MCF 10A (cell line): ENCODE measurements at places on chromosomes 13 and 19.

- peak; percentile 67 for DNase-seq
These were observed 320.1 kb upstream of the SLC10A2 start for GRCh38 chr13:103386341-103386740.

DNA sequence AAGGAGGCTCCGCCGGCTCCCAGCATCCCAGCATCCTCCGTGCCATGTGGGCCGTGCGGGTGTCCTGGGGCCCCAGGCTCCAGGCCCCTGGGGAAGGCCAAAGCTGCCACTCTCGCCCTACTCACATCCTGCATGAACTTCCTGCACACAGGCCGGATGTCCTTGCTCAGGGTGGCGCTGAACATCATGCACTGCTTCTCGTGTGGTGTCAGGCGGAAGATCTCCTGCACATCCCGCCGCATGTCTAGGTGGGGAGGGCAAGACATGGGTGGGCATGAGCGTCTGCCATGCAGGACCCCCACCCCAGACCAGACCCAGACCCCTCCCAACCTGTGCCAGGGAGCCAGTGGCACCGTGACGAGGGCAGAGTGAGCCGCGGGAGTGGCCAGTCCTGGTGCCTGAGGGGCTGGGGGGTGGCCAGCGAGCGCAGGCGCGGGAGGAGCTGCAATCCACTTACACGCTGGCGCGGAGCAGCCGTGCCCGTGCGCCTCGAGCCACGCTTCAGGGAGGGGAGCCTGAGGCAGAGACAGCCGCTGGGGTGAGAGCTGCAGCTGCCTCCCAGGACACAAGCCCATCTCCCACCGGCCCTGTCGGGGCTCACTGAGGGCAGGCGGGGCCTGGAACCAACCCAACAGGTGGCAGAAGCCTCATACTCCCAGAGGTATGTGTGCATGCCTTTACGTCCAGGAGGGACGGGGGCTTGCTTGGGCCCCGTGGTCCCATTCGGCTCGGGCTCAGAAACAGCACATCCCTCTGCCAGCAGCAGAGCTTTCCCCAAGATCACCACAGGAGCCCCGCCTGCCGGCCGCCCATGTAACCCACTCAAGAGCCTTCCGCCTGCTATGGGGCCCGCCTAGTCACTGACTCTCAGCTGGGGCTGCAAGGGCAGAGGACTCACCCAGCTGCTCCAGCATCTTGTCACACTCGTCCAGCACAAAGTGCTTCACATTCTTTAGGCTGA is 8.8 kb downstream of the DDX39A start:
- no peak for DNase-seq

DNA sequence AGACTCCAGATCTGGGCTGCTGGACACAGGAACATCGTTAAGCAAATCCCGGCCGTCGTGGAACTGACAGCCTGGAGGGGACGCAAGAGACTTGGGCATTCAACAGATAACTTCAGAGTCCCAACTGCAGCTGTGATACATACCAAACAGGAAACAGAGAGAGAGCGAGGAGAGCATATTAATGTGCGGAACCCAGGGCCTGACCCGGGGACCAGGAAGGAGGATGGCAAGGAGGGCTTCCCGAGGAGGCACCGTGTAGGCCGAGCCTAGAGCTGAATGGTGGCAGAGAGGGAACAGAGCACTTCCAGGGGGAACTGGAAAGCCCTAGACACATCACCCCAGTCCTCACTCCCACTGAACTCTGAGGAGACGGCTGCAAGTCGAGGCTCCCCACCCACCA is 68.1 kb downstream of the SIPA1L3 start:
- DNase-seq, result no peak

- DNase-seq, result peak; percentile 74
These were observed 6.9 kb downstream of the PEAK3 start for GRCh38 chr19:2274931-2275535.

GRCh38 chr13:48733739-48734335 is 80.1 kb downstream of the CYSLTR2 start:
- no peak for DNase-seq

DNA sequence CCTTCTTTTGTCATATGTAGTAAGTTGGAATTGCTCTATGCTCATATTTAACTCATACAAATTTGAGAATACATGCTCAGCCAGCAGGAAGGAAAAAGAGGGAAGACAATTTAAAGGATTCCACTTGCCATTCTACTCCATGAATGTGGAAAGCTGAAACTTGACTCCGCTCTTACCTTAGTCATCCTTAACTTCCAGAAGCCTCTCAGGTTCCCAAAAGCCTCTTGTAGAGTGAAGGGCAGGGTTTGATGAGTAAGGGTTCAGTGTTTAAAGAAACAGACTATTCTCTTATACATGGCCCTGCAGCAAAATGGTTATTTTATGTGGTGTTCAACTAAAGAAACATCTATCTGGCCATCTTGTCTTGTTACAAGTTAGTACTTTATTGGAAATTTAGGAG is 27.1 kb downstream of the FAM124A start:
- peak; percentile 67 for DNase-seq

DNA sequence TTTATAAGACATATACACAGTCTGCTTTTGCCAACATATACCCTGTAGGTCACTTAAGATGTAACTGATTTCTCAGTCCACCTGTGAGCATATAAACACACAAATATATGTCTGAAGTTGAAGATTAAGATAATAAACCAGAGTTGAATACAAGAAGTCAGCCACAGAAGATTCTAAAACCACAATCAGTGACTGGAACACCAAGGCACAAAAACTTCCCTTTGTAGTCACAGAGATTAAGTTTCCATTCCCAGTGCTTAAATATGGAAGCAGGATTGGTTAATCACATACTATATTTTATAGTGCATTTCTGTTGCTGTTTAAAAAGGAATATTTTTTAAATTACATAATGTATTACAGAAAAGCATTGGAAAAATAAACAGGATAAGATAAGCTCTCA is 39.9 kb downstream of the MTMR6 start:
- DNase-seq, result no peak

DNA sequence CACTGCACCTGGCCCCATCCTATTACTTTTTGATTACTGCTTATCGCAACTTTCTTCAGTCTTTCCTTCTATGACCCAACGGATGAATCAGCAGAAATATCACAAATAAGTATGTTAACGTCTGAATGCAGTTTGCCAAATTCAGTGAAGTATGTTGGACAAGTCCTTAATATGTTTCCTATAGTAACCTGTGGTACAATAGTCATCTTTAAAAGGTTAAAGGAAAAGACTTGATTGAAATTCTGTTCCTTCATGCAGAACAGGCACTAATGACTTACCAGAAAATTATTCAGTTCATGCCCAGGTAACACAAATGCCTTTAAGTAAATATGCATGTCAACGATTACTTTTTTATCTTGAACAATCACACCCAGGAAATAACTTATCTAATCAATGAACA is 242.6 kb downstream of the KCTD12 start:
- DNase-seq, result no peak

DNA sequence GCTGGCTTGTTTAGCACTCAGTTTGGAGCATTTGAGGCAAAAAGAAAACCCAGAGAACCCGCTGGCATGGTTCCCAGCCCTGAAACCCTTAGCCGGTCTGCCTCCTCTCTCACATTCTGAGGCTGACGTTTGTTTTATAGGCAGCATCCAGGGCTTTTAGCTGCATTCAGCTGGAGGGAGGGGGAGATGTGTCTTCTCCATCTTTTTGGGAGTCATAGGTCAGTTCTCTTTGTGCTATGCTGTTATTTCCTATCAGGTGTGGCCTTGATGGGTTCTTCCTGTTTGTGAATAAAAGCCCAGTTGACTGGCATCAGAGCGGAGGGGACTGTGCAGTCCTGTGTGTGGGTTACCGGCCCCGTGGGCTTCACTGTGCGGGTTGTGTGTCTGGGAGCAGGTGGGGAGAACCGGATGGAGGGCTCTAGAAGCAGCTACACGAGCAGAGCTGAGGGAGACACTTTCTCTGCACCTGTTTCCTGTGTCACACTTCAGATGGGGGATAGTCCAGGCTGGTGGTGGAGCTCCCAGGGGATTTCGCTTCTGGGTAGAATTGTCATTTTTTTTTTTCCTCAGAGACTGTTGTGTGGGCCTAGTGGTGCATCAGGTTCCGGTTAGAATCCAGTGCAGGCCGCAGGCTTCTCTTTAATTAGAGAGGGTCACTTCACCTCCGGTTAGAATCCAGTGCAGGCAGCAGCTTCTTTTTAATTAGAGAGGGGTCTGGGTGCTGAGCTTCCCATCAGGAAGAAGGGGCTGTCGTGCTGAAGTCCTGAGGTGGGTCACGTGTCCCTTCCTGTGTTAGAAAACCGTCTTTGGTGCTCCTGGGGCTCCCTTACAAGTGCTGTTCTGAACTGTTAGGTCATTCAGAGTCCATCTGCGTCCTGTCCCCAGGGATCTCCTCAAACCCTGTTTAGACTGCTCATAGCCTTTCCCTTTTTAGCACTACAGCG is 69.6 kb downstream of the ARHGEF7 start:
- DNase-seq, result no peak

GRCh38 chr19:5179256-5179655 is 161.4 kb downstream of the PTPRS start:
- DNase-seq, result no peak

DNA sequence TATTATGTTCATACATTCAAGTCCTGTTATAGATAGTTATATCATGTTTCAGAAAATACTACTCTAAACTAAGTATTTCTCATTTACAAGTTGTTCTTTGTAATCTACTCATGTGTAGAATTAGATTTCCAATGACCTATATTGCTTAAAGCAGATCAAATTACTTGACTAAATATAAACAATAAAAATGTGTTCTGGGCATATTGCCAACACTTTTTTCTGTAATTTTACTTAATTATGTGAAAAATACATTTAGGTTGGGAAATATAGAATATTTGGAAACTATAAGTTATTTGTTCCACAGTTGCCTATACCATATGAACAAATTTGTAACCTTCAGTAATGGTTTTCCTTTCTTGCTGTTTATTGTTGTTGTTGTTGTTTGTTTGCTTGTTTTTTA is 275.2 kb upstream of the PCDH9 start:
- DNase-seq, result peak; percentile 5

DNA sequence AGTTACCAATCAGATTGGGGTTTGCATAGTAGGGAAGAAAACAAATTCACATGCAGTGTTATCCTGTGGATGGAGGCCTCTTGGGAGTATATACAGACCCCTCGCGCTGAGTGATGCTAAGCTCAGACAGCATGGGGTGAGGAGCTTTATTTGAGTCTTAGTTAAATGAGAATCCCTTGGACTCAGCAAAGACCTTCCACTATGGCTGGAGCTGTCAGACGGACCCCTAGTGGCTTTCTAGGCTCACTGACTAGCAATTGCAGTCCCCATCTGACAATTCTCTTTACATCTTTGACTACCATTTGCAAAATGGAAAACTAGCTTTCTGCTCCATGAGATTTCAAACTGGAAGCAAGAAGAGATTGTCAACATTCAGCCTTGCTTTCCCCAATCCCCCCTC is 90.4 kb downstream of the STOML3 start:
- DNase-seq, result no peak
